ENCODE measurements at places on chromosomes 4 and X.

- no peak for DNase-seq
These were observed 49.1 kb upstream of the DHRSX start for GRCh38 chrX:2549876-2550275.

- DNase-seq: no peak
These were observed 6.9 kb downstream of the SH3RF1 start for GRCh38 chr4:169263791-169264392.

DNA sequence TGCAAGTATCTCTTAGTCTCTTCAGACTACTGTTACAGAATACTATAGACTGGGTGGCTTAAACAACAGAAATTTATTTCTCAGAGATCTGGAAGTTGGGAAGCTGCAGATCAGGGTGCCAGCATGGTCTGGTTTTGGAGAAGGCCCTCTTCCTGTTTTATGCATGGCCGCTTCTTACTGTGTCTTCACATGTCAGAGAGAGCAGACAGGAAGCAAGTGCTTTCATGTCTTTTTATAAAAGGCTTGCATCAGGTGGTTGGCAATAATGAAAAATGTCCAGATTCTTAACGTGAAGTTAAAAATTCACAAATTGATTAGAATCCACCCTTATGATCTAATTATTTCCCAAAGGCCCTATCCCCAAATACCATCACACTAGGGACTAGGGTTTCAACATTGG, 284.9 kb downstream of the RPA4 start:
- no peak for DNase-seq

GRCh38 chr4:128921954-128922353, 112.5 kb downstream of the JADE1 start:
- no peak for DNase-seq

- DNase-seq: no peak
These were observed 124.6 kb downstream of the CORIN start for GRCh38 chr4:47713129-47713834.

DNA sequence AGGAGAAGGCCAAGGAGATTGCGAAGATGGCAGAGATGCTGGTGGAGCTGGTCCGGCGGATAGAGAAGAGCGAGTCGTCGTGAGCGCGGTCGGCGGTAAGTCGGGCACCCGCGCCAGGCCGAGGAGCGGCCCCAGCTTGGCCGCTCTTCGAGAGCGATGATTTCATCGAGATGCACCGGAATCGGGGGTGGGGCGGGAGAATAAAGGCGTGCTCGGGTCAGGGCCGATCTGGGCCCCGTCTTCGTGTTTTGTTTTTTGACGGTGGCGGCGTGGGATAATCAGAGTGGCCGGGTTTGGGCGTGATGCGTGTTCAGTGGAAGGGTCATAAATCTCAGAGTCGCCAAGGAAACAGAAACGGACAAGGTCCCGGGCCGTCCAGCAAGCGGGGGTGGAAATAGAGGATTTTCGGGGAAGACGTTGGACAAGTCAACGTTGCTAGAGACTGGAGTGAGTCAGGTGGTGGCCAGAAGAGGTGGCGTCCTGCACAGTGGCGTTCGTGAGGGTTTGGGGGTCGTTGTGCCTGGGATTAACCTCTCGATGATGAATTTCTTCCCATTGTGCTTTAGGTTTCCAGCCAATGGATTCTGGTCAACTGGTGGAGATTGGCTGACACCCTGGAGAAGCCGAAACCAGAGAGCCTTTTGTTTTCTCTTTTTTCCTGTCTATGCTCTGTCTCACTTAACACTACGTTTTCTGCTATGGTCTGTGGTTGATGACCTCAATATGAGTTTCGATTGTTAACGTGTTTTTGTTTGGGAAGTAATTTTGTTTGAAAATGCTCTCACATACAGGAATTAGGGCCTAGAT, 882 bp downstream of the MRFAP1 start:
- DNase-seq: no peak

GRCh38 chr4:66569228-66569627, 898.9 kb upstream of the EPHA5 start:
- no peak for DNase-seq

DNA sequence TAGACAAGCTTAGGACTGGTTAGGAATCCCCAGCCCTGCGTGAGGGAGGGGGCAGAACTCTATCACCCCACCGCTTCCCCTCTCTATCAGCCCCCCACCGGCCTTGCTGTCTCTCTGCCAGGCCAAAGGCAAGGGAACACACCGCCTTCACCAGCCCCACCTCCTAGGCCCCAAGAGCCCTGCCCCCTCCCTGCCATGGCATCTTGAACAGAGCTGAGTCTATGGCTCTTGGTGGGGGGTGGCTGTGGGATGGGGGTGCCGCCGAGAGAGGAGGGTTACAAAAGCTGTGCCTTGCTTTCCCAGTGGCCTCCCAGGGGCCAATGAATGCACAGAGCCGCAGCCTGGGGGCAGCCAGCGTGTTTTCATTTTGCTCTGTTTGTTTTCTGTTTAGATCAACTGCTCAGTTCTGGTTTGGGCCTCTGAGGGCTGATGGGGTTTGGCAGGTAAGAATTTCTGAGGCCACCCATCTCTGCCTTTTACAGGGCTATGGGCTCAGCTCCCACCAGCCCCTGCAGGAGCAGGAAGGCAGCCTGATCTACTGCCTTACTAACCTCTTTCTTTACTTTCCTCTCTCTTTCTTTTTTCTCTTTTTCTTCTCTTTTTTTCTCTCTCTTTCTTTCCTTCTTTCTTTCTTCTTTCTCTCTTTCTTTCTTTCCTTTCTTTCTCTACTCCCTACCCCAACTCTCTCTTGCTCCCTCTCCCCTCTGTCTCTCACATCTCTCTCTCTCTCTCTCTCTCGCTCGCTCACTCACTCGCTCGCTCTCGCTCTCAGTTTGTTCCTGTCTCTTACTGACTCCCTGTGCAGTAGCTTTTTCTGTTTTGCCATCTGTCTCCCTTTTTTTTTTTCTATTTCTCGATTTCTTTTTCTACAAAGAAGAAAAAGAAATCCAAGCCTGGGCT, 128.3 kb downstream of the PJA1 start:
- no peak for DNase-seq

DNA sequence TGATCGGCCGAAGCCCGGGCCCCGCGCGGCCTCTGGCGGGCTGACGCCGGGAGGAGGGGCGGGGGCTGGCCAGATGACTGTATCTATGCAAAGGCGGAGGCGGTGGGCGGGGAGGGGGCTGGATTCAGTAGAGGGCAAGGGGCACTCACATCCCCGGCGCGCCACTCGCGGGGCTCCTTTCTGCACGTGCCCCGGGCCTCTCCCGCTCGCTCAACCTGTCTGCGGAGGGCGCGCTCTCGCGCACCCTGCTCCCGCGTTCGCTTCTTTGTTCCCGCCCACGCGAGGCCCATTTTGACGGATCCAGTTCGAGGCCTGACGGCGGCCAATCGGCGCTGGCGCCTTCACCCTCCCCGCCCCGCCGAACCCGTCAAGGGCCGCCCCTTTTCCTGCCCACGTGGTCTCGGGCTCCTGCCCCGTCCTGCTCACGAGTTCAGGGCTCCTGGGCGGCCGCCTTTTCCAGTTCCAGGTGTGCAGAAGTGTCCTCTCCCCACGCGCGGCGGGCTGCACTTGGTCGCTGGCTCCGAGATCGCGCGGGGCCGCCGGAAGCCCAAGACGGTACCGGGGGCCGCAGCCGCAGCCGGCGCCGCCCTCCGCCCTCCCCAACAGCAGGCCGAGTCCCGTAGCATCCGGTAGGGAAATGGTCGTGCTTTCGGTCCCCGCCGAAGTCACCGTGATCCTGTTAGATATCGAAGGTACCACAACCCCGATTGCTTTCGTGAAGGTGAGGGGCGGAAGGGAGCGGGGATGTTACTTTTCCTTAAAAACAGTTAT, at the start of the genes ENOPH1 and HNRNPDL:
Gene ENOPH1 (plus strand): TSS at position 398 of the 771 bp plus-strand sequence. CDS start 240 bp downstream, at position 638.
Gene HNRNPDL (minus strand): TSS at position 270 of the 771 bp plus-strand sequence. CDS start 772 bp downstream, outside the sequence.
- peak; percentile 99 for DNase-seq

- DNase-seq: no peak
These were observed 16.3 kb upstream of the DHRSX start for GRCh38 chrX:2517055-2517454.

DNA sequence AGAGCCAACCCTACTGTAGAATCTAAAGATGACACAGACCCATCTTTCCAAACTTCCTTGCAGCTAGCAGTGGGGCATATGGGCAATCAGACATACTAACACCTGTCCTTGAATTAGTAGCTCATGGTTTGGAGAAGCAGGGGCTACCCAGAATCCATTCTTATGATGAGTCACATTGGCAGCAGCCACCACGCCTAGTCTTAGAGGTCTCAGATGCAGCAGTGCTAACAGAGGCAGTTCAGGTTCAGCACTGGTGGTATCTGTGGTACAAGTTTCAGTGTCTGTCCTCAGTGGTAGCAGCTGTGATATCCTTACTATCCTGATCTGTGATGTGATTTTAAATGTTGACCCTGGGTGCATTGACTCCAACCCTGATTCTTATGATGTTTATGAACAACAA, 68.1 kb downstream of the FRMPD4 start:
- no peak for DNase-seq

DNA sequence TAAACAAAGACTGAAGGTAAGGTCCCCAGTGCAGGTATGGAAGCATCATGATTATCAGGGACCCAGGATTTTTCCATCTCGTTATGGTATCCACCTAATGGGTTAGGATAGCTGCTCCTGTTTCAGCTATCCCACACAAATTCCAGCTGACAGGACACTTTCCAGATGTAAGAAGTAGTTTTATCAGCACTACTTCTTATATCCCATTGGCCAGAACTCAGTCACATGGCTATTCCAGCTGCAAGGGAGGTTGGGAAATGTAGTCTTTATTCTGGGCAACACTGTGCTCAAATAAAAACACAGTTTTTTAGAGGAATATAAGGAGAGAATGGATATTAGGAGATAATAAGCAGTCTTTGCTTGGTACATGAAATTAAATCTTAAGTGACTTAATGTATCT, 96.7 kb downstream of the SRPX start:
- DNase-seq: no peak

- no peak for DNase-seq
These were observed 156.5 kb upstream of the PJA1 start for GRCh38 chrX:69321789-69322188.

- no peak for DNase-seq
These were observed 82.3 kb downstream of the ARHGAP24 start for GRCh38 chr4:85557016-85557901.

GRCh38 chr4:40550948-40551462, 78.7 kb downstream of the RBM47 start:
- no peak for DNase-seq

DNA sequence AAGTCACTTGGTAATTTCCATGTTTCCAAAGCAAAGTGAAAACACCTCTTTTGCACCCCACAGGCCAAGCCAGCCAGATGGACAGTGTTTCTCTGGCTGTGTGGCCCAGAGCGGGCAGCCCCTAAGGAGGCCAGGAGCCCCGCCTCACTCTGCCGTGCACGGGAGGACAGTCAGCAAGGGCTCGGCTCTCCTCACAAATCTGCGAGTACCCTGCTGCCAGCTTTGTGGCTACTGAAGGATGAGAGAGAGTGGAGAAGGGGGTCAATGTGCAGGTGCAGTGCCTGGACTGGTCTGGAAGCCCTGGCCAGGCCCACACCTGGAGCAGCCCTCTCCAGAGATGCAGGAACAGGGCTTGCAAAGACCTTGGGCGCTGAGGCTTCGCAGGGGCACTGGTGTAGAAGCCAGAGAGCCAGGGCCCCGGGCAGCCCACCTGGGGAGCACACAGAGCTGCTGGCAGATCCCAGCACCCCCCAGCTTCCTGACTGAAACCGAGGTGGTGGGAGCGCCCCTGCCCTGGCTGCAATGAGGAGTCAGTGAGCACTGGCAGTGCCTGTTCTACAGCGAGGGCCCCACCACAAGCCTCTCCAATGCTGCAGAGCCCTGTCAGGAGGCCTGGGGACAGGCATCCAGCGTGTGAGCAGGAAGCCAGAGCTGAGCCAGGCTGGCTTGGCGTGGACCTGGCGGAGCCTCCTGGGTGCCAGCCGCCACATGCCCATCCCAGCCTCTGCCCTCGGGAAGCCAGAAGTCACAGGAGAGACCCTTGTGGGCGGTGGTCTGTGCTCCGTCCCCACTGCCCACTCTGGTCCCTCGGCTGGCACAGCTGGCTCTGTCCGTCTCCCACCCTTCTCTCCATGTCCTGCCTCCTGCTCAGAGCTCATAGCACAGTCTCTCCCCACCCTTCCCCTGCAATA, 3.9 kb downstream of the SPON2 start:
- no peak for DNase-seq

- DNase-seq: no peak
These were observed 185.3 kb upstream of the BCOR start for GRCh38 chrX:40282946-40283660.

DNA sequence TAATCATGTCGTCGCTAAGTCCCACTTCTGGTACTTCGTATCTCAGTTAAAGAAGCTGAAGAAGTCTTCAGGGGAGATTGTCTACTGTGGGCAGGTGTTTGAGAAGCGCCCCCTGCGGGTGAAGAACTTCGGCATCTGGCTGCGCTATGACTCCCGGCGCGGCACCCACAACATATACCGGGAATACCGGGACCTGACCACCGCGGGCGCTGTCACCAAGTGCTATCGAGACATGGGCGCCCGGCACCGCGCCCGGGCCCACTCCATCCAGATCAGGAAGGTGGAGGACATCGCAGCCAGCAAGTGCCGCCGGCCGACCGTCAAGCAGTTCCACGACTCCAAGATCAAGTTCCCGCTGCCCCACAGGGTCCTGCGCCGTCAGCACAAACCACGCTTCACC, 11.3 kb downstream of the PNCK start:
- peak; percentile 22 for DNase-seq

DNA sequence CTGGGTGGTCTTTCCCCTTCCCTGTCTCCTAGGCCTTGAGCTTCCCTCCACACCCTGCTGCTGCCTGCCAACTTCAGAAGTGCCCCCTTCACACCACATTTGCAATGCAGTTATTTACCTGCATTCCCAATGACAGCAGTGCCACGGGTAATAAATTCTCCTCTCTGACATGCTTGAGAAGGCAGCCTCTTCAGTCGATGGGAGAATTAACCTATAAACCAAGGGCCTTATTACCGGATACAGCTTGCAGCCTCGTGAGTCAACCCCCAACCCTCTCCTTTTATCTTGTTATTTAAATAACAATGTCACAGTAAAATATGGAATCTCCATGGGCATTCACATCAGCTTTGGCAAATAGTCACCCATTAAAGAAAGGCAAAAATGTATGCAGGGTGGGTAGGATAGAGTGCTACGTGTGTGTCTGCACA, 34.7 kb upstream of the LGI2 start:
- no peak for DNase-seq

DNA sequence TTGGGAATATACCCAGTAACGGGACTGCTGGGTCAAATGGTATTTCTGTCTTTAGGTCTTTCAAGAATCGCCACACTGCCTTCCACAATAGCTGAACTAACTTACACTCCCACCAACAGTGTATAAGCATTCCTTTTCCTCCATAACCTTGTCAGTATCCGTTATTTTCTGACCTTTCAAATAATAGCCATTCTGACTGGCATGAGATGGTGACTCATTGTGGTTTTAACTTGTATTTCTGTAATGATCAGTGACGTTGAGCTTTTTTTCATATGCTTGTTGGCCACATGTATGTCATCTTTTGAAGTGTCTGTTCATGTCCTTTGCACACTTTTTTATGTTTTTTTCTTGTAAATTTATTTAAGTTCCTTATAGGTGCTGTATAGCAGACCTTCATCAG, 81.2 kb downstream of the ADAM29 start:
- no peak for DNase-seq

DNA sequence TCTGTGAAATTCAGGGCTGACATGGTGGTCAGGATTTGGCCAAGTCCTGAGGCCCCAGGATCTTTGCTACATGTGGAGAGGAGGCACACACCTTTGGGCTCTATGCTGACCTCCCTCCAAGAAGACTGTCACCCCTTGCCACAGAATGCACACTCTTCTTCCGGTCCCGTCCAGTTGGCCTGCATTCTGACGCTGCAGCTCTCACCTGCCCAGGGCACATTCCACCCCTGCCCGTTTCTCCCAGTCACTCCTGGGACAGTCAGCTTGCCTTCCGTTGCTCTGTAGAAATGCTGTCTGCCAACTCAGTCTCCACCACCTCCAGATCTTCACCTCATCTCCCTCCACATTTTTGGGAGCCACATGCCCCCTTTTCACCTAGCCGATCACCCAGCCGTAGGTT, 76.7 kb downstream of the SHROOM2 start:
- DNase-seq: no peak

Measured in stimulated activated CD4-positive, alpha-beta T cell treated with anti-CD3 and anti-CD28 coated beads, Interleukin-15, amount 100 ng/mL, for 1 hour (primary cell).